ENCODE measurements at places on chromosomes 3 and 15.

DNA sequence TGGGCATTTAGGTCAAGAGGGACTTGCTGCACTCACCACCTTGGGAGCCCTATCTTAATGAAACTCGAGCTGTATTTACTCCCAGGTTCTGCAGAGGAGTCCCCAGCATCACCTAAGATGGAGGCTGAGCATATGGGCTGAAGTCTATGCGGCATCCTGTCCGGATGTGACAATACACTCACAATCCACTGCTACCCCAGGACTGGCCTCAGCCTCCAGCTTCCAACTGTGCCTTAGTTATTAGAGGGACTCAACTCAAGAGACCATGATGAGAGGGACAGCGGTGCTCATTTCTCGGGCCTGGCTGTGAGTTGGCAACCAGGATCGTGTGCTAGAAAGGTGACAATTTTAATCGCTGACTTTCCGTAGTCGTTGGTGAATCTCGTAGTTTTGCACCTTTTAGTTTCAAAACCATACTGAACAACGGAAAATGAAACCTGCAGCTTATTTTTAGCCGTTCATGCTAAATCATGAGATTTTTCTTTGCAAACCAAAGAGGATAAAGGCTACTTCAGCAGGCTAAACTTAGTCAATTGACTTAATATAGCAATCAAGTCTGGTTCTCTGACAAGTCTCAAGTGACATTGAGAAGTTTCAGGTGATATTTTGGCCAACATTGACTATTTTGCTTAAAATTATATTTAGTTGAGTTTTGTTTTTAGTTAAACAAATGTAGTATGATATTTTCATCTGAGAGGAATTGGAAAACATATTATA lies 11.1 kb downstream of the ZBTB38 start:
- DNase-seq = peak; percentile 35

DNA sequence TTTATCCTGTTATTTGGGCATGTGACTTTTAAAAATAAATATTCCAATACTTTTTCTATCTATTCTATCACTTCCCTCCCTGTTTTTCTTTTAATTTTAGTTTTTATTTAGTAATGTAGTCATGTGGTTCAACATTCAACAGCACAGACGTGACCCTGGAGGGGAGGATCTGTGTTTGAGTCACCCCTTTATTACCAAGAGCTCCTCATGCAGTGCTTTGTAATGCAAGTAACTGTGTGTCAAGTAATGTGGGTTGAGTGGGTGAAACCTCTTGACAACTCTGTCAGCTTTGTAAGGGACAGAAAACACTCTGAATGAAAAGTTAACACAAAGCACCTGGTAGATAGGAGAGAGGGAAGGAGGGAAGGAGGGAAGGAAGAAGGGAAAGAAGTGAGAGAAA lies 89.7 kb upstream of the FGF12 start:
- no peak for DNase-seq

- no peak for DNase-seq
Observed at GRCh38 chr3:131549340-131549739, 46.6 kb upstream of the MRPL3 start.

GRCh38 chr3:120506828-120507774 lies 56.3 kb upstream of the FSTL1 start:
- peak; percentile 11 for DNase-seq

DNA sequence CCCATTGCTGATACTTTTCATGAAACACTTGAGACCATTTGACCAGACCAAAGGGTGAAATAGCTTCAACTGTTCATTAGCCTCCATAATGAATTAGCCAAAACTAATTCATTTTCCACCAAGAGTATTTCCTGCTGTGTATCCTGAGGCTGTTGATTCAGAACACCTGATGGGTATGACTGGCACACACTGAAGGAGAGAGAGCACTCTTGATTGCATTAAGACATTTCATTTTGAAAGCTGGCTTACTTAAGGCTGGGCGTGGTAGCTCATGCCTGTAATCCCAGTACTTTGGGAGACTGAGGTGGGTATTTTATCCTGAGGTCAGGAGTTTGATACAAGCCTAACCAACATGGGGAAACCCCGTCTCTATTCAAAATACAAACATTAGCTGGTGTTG lies 175.6 kb downstream of the AGBL1 start:
- DNase-seq = no peak

DNA sequence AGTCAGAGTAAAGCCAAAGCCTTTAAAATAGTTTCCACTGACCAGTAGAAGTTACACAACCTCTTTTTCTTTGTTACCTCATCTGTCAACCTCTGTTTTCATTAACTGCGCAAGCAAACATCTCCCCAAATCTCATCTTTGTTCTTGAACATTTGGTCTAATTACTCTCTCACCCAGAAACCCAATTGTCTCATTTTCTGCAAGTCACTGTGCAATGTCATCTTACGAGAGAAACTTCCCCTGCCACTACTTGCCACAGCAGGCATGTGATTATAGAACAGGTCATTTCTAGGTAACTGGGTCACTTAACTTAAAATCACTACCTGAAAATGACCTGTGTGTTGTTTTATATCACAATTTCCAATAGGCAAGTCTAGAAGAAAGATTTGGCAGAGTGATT lies 159.4 kb downstream of the SI start:
- no peak for DNase-seq
